ENCODE measurements at places on chromosomes 4 and X.

DNA sequence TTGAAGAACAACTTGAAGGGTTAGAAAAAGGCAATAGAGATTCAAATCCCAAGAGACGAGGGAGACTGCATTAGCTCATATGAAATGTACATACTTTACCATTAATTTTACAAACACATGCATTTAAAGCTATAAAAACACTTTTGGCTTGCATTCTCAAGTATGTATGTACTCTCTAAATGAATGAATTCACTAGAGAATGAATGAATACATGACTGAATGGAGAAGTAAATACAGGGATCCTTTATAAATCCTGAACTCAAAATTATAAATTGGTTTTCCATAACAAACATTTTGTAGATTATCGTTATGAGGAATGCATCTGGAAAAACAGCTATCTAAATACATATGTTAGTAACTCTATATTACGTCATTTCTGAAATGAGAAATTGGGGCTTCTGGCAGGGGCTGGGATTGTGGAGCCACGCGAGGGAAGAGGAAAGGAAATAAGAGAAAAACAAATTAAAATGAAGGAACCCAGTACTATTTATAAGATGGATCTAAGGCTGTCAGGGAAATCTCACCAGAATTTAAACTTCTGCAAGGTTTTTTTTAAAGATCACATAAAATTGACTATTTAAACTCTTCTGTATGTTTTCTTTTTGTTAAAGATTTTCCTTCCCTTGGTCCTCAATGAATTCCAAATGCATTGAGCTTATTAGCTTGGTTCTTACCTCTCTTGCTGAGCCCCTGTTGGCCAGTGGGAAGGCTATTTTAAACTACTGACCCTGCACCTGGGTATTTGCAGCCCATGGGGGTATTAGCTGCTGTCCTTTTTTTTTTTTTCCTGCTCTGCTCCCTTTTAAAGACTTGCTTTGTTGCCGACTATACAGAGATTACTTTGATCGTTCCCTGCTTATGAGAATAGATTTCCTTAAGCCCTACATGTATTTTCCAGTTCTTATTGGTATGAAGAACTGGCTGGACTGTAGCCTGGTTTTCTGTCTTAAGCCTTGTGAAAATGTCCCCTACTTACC is 207.8 kb downstream of the ADGRL3 start:
- DNase-seq: no peak

- no peak for DNase-seq
These were observed 10.6 kb downstream of the UVSSA start for GRCh38 chr4:1357356-1358248.

DNA sequence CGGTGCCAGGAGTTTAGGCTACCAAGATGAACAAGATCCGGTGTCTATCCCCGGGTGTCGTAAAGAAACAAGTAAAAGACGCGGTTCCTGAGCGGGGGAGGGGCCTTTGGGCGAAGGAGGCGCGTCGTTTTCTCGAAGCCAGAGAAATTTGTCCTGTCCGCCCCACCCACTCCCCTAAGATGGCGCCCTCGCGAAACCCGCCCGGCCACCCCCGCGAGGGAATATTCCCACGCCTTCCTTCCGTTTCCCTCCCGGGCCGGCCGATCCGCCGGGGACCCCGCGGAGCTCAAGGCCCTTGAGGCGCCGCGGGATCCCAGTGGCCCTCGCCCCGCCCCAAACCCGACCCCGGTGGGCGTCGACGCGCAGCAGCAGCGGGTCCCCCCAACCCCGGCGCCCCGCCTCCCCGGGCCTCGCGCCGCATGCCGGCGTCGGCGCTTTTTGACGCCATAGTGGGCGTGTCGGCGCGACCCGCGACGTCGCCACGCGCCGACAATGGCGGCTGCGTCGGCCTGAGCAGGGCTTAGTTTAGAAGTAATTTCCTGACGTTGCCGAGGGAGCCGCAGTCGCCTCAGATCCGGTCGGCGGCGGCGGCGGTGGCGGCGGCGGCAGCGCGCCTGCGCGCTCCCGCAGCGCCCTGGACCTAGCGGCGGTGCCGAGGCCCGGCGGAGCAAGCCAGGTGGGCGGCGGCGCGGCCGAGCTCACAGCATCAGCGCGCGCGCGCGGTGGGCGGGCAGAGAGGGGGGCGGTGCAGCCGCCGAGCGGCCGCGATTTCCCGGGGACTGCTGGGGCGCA is 432 bp upstream of the HTATSF1 start:
- peak; percentile 39 for DNase-seq

GRCh38 chrX:55624403-55624802 is 1.2 kb downstream of the FOXR2 start:
- DNase-seq: no peak

DNA sequence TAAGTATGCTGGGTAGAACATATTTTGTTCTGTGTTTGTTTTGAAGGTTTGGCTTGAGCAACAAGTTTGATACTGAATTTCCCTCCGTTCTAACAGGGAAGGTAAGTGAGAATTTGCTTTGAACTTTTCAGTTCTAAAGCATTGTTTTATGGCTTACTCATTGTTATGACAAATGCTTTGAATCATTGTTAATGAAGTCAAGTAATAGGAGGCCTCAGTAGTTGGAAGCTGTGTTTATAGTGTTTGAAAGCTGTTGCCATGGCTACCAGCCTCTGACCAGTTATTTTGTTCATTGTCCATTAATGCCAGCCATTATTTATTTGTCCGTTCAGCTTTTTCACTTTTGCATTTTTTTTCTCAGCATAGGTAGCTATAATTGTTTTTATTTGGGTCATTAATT is 14.4 kb downstream of the CHIC1 start:
- peak; percentile 13 for DNase-seq

DNA sequence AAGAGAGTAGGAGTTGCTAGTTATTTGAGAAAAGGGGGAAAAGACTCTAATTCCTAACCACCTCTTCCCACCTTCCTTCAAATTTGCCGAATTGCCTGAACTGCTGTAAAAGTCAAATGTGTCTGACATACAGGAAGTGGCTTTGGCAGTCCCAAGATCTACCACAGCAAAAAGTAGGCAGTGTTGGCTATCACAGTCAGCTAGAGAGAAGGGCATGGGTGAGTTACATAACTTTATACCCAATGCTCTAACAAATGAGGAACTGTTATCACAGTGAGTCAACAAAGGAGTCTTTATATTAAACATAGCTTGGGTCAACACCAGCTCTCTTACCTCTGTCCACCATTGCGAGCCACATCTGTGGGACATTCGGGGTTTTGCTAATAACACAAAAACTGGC is 2.4 kb upstream of the MBNL3 start:
- no peak for DNase-seq

DNA sequence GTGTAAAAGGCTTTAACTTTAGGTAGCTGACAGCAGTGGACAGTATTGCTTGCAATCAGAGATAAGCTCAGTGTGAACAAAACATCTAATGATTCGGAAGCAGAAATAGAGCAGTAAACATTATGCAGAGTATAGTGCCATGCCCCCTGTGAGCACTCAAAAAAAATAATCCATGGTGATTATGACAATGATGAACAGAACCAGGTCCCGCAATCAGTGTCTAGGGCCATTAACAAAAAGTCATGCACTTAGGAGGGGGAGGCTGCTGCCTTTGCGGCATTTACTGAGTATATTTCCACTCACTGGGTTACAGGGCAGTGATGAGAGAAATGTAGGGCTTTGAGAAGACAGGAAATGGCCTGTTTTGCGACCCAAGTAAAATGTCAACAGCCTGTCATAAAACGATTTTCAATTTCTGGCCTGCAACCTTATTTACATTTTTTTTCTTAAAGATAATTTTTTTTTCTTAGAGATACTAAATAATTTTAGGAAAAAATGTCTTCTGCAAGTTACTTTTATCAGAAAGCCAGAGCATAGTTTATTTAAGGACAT is 27.3 kb upstream of the NEIL3 start:
- no peak for DNase-seq

- DNase-seq: no peak
These were observed 19.1 kb downstream of the CD99 start for GRCh38 chrX:2710041-2710840.

GRCh38 chr4:84907145-84907544 is 59.3 kb downstream of the WDFY3 start:
- DNase-seq: no peak

Measured in amniotic stem cell (primary cell).